T follicular helper cell (primary cell): ENCODE measurements at places on chromosomes 2 and 18.

DNA sequence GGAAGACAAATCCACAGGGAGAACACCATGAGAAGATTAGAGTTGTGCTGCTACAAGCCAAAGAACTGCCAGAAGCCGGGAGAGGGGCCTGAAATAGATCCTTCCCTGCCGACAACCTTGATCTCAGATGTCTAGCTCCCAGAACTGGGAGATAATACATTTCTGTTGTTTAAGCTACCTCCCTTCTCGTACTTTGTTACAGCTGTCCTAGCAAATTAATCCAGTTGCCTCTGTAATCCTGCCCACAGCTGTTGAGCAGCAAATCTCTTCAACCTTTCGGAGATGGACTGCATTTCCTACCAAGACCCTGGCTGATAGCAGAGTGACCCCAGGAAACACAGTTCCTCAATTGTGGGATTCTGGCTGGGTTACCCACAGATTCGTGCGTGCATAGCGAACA lies 2.6 kb upstream of the TBC1D8 start:
- no peak for DNase-seq

DNA sequence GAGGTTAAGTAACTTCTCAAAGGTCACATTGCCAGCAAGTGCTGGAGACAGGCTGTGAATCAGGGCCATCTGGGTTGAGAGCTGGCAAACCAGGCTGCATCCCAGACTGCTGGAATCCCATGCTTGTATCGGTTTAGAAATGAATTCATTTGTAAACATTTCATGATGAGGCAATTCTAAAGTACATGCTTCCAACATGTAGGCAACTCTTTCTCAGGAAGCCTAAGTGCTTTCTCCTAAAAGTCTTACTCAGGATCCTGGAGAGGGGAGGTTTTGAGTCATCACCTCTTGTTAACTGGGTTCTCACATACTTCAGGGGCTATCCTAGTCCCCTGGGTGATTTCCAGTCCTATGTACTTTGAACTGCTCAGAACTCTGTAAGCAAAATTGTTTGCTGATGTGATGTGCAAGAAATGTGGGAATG lies 416.5 kb downstream of the MEIS1 start:
- DNase-seq = no peak

DNA sequence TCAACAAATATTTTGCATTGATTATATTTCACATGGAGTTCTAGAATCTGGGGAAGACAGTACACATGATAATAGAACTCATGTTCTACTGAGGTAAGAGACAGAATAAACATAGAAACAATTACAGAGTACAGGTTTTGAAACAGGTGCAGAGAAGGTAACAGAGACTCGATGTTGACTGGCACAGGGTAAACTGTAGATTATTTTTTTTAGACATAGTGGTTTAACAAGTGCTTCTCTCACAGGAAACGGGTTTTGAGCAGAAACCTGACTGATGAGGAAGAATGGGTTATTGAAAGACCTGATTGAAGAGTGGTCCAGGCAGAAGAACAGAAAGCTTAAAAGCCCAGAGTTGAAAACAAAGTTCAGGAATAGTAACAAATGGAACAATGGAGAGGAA lies 1002.5 kb upstream of the FAM98A start:
- DNase-seq = no peak

DNA sequence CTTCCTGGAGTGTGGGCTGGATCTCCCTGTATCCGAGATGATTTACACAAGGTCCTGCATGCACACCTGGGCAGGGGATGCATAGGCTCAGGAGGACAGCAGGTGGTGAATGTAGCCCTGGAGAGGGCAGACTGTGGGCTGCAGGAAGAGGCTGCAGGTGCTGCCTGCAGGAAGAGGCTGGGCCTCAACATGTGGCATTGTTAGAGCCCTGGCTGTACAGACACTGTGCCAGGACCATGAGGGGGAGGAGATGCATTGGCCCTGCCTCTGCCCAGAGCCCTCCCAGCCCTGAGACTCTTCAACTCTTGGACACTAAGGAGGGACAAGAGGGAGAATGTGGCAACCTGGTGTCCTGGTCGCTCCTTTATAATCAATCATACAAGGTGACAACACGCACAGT lies 392.8 kb downstream of the TNS1 start:
- DNase-seq = no peak

DNA sequence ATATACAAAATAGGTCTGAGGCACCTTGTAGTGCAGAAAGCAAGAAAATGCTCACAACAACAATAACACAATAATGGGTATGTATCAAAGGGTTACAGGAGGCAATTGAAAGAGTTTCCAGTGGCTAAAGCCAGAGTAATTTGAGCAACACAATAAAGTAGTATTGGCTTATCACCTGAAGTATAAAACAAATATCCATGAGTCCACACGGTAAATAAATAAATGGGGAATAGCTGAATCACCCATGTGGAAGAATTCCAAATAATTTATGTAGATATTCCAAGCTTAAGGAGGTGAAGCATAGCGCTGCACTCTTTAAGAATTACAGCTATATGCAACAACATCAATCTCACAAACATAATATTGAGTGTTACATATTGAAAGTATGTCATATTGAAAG lies 110.8 kb downstream of the AFF3 start:
- DNase-seq = no peak

DNA sequence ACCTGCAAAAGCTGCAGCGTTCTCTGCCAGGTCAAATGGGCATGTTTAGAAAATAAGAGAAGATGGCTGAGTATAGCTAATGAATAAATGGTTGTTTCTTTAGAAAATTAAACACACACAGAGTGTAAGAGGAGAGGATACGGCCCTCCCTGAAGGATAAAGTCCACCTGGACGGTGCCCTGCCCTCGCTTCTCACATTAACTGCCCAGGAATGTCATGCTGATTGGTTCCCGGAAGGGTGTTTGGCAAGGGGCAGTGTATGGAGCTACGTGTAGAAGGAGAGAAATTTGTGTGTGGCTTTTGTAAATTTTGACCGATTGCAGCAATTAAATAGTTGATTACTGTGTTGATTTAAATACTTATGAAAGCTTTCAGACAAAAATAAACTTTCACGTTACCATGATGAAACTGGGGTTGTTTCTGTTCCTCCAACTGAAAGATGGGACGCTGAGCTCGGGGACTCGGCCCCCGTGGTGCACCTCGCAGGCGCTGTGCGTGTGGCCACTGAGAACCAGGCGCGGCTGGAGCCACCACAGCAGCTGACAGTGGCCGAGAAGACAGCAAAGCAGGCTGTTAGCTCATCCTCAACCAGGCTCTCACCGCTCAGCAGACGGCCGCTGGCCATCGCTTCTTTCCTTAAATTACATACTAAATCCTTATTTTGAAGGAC lies 22.7 kb downstream of the MPPE1 start:
- DNase-seq = no peak

DNA sequence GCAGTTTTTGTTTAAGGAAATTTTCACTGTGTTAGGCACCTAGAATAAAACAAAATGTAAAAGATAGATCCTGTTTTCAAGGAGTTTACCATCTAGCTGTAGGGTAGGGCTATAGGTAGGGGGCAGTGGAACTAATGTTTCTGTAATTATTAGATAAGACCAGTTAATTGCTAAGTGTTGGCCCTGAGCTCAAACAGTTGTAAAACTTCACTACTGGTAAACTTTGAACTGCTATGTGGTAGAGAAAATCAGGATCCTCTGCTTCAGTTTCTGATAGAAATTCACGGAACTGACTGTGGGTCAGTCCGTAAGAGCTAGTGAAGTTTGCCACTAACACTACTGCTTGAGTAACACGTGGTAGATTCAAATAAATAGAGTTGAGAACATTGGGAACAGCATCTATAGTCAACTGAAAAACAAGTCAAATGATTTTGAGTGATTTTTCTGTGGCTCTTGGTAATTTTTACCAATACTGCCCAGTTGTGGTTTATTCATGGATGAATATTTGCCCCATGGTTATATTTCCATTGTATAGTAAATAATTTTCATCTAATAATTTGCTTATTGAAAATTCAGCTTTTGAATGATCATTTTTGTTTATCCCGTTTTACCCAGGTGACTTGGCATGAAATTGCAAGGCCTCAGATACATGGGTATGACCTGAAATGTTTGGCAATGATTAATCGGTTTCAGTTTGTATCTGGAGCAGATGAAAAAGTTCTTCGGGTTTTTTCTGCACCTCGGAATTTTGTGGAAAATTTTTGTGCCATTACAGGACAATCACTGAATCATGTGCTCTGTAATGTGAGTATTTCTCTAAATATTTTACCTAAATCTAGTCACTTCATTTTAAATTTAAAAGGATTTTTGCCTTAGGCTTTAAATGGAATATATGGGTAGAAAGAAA lies 26.4 kb downstream of the ELP2 start:
- DNase-seq = no peak

DNA sequence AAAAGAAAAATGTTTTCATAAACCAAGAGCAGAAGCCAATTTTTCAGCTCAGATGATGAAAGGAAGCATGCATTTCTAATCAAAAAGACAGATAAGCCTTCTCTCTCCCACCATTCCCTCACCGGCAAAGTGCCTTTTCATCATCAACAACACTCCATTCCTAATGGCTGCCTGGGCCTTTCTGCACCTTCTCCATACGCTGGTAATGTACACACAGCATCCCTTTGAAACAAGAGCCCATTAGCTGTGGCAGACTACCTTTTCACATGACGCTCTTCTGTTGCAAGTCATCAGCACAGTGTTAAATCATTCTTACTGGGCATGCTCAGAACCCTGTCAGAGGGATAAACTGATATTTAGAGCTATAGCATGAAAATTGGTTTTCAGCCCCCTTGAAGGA lies 408.9 kb downstream of the MEIS1 start:
- DNase-seq = no peak

DNA sequence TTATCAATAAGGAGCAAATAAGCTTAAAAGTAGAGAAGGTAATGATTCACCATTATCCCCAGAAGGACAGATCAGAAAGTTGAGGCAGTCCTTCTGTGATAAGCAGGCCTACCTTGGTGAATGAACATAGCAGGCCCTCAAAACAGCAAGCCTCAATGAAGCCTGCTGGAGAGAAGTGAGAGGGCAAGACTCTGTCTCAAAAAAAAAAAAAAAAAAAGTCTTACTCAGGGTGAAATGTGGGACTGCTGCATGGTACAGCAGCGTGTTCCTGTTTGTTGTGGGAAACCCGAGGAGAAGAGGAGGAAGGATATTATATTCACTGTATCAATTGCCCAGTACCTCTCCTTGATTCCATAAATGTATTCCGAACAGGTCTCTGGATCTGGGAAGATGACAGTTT lies 8.7 kb upstream of the HAT1 start:
- DNase-seq = no peak

DNA sequence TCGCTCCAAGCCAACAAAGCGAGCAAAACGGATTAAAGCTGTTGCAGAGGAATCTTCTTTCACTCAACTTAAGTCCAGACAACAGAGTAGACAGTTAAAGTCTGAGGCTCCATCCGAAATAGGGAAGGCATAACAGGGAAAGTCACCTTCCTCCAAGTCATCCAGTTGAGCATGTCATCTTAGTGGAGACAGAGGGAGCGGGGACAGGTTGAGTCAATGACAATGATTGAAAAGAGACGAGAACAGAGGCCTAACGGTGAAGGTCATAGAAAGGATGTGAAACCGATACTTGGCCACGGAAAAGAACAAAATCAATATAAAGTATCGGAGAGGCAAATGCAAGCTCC lies 455 bp downstream of the C18orf32 start:
- DNase-seq = no peak

- no peak for DNase-seq
Measured at GRCh38 chr2:34423301-34423700, 824.2 kb upstream of the FAM98A start.

- DNase-seq = no peak
Measured at GRCh38 chr2:85822766-85823165, 66.0 kb downstream of the ST3GAL5 start.

- no peak for DNase-seq
Measured at GRCh38 chr18:13457327-13457726, 238.8 kb downstream of the LDLRAD4 start.

- no peak for DNase-seq
Measured at GRCh38 chr2:226403369-226403768, 396.3 kb downstream of the IRS1 start.

DNA sequence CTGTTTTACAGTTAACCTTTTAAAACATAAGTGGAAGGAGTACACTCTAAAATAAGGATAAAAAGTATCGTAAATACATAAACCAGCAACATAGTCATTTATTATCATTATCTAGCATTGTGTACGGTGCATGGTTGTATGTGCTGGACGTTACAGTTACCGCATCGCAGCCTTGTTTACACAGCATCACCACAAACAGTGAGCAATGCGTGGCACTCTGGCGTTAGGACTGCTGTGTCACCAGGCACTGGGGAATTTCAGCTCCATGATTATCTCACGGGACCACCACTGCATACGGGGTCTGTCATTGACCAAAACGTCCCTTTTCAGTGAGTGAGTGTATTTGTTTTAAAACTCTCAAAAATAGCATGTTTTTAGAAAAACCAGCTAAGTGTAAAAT lies 103.0 kb upstream of the SNTG2 start:
- no peak for DNase-seq

GRCh38 chr2:144328938-144329337 lies 191.0 kb downstream of the ZEB2 start:
- DNase-seq = no peak

DNA sequence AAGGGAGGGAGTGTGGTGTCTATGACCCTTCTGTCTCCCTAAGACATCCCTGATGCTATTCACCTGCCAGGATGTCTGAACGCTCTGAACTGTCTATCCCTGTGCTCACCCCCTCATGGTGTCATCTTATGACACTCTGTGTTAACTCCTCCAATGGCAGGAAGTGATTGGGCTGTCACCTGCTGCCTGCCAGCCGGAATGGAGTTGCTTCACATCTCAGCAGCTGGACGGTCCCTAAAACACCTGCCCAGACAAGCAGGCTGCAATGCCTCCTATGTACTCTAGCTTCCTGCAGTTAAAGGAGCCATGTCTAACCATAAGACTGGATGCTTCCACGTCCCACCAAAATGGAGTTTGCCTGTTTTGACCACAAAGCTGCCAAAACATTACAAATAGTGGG lies 99.9 kb downstream of the CPO start:
- no peak for DNase-seq

DNA sequence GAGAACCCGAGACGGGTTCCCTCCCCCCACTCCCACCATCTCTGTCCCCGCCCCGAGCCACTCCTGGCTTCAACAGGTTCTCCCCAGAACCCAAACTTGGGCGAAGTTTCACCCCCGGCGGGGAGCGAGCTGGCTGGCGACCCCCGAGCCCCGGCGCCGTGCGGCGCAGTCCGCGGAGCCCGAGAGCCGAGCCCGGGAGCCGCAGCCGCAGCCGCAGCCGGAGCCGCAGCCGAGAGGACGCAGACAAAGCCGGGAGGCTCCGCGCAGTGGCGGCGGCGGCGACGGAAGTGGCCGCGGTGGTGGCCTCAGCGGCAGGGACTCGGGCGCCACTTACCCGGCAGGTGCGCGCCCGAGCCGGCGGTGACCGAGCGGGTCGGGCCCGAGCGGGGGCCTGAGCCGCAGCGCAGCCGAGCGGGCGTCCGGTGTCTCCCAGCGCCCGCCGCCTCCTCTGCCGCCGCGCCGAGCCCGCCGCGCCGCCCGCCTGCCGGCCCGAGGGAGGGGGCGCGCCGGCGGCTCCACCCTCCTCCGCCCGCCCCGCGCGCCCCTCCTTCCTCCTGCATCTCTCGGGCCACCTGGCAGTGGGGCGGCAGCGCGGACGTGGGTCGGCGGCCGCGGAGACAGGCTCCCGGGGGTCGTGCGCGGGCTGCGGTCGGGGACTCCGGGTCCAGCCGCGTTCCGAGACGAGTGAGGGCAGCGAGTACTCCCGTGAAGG lies at the start of gene ECEL1:
Gene ECEL1, minus strand, starts transcription at position 450 of the 712 bp plus-strand sequence. CDS start 1,181 bp downstream, outside the sequence.
- DNase-seq = no peak
